ENCODE measurements at places on chromosomes 5 and 9.

DNA sequence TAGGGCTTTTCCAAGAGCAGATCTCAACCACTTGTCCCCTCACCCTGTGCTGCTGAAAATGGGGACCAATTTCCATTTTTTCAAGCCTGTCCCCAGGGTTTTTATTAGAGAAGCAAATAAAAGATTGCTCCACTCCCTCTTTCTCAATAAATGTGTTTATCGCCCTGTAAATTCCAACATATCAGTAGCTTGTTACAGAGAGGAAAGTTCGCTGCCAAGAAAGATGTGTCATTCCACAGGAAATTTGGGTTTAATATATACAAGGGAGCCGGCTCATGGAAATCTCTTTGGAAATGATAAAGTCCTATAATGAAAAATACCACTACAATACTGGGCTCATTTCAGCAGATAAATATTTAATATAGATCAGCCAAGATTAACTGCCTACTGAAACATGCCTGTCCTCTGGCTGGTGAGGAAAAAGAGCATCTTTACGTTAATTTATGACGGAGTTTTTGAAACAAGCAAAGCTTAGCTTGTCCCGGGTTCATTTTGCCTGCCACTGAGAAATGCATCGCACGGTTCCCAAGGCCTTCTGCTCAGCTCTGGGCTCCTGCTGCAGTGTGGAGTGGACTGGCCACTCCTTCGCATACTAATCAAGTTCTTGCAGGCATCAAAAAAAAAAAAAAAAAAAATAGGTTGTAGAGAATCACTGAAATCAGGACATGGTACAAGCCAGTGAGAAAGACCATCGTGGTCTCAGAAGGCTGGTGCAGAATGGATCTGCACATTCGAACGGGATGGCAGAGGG is 84.5 kb downstream of the BRINP1 start:
- no peak for DNase-seq

GRCh38 chr5:67306965-67307607 is 110.5 kb upstream of the CD180 start:
- DNase-seq = no peak

DNA sequence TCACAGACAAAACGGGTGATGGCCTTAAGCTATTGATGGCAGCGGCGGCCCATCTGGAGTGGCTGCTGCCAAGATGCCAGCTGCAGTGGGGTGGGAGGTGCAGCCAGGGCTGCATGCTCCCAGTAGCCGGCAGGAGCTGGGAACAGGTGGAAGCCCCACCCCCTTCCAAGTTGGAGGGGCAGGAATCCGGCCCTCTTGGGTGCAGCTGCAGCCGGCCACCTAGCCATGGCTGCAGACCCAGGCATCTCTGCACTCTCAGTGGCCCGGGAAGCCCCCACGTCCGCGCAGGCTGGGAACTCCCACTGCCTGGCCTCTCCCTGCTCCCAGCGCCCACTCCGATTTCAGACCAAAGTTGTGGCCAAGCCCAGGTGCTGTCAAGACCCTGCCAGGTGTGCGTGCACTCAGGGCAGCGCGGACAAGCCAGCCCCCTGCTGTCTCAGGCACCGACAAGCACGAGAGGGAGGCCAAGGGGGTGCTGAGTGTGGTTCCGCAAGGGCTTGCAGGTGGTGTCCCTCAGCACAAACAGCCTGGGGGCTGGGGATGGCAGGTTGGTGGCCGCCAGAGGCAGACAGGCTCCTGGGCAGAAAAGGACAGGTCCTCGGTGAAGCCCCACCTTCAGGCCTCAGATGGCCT is 115.1 kb upstream of the TSLP start:
- DNase-seq = no peak

DNA sequence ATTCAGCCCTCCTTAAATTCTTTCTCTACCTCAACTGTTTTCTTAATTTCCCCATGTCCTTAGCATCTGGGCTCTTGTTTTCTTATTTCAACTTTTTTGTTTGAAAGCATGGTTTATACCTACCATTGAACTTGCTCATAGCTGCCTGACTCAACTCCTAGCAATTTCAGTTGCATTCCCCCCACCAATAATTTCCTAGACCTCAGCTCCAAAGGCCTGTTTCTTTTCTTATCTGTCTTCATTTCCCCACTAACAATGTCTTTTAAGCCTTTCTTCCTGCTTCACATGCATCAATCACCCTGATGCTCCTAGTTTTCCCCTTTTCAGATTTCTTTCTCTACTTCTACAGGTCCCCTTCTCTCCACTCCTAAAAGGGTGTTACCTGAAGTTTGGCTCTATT is 129.7 kb upstream of the PDE4D start:
- DNase-seq = no peak

DNA sequence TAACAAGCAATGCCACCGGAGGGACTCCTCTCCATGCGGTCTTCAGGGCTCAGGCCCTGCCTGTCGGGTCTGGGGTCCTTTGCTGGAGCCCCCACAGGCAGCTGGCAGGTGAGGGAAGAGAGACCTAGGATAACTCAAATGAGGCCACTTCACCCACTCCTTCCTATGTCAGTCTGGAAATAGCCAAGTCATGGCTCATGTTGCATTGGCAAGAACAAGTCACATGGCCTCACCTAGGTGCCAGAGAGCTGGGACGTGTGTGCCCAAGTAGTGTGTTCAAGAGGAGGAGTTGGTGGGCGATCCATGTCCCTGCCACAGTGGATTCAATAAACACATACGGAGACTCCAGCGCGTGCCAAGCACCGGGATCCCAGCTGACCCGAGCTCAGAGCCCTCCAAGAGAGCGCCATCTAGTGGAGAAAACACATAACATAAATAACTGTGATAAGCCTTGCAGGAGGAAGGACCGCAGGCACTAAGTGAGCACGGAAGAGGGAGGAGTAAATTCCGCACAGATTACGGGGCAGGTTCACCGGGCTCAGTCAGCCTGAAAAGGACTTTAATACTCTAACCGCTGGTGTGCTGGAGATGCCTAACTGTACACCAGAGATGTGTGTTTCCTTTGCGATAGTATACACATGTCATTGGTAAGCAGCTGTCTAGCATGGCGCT is 580.8 kb downstream of the CCDC171 start:
- DNase-seq = no peak

GRCh38 chr9:112170235-112170634 is 4.9 kb downstream of the SUSD1 start:
- no peak for DNase-seq

DNA sequence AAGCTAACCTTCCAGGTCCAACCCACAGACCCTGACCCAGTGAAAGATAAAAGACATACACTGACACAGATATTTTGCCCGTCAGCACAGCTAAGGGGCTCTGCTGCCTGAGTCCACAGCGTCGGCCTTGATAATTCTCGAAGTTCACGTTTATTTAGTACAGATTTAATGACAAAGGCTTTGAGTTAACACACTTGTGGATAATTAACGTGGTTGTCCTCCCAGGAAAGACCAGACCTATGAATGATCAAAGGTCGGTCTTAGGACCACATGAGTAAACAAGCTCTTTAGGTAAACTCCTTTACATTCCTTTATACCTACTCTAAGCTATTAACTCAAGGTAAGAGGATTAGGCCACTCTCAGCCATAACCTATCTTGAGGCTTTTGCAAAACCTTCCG is 11.3 kb upstream of the TEX10 start:
- no peak for DNase-seq

- DNase-seq = no peak
Measured at GRCh38 chr9:117777823-117778222, 73.6 kb downstream of the TLR4 start.

DNA sequence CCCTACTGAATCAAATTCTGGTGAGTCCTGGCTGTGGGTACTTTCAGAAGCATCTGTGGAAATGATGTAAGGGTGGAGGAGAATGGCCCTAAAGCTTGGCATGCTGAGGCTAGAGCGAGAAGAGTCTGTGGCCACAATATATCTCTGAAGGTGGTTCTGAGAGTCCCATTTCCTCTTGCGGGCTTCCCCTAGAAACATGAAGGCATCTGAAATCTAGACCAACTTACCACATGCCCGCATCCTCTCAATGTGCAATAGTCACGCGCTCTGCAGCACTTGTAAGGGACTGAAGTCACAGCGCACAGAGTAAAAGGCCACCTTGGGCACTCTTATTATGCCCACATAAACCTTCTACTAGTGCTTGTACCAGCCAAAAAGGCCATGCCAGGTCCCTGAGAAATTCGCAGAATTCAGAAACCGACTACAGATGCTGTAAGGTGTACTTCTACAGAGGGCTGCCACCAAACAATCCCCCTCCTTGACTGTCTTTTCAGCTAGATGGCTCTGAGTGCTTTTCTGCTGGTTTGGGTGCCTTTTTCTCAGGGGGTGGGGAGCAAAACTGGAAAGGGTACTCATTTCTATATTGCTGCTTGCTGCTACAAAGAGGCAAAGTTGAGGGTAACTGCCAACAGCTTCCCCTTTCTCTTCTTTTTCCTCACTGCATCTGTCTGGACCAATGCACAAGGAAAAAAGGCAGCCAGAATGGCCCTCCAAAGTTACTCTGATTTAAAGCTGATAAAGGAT is 107.3 kb downstream of the ZDHHC21 start:
- peak; percentile 14 for DNase-seq

DNA sequence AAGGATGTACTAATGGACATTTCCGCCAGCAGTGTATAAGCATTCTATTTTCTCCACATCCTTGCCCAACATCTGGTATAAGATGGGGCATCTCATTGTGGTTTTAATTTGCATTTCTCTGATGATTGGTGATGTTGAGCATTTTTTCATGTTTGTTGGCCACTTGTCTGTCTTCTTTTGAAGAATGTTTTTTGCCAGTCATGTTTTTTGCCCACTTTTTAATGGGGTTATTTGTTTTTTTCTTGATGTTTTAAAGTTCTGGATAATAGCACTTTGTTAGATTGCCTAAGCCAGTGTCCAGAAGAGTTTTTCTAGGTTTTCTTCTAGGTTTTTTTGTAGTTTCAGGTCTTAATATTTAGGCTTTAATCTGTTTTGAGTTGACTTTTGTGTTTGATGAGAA is 31.7 kb downstream of the RAD23B start:
- DNase-seq = no peak

- no peak for DNase-seq
Measured at GRCh38 chr9:111237447-111237846, 92.6 kb downstream of the OR2K2 start.

GRCh38 chr9:88179062-88179521 is 40.8 kb upstream of the SPATA31C2 start:
- DNase-seq = no peak

GRCh38 chr9:21696411-21696871 is 106.0 kb upstream of the MTAP start:
- DNase-seq = no peak

DNA sequence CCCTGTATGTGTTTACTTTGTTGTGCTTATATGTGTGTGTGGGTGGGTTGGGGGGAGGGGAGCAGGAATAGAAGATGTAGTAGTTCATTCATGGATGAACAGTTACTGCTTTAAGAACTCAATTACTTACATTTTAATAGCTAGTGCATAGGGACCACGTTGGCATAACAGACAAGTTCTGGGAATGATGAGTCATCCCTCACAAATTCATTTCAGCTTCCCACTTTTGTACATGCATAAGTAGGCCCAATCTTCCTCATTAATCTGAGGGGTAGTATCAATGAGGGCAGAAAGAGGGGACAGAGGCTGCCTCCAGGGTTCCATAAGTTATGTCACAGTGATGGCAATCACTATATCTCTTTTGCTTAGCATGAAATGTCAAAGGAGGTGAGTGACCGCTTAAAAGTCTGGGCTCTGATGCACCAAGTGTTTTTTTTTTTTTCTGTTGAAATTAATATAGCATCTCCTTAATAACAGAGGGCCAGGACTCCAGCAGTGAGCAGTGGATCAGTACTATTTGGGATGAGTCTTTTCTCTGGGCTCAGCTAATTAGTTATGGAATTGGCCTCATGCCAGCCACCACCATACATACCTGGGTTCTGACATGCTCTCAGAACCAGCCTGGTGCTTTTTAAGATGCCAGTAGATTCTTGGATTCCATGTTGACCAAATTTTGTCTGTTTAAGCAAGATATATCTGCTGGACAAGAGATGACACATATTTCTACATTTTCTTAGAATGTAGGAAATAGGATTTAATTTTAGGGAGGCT is 37.1 kb downstream of the PRDM6 start:
- no peak for DNase-seq

GRCh38 chr5:116507941-116508655 is 66.5 kb downstream of the SEMA6A start:
- DNase-seq = no peak

DNA sequence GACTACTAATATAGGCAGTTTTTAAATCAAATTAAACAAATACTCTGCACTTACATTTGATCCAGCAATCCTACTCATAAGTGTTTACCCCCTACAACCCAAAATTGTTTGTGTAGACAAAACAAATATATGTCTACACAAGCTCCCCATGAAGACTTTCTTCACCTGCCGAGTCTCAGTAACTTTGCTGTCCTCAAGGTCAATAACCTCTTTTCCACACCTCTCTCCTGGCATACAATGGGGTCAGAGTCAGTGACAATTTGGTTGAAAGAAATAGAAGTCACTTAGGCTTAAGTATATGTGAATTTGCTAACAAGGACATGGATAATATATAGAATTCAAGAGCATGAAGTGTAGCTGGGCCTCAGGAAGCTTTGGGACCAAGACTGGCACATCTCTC is 29.1 kb downstream of the APBA1 start:
- no peak for DNase-seq

DNA sequence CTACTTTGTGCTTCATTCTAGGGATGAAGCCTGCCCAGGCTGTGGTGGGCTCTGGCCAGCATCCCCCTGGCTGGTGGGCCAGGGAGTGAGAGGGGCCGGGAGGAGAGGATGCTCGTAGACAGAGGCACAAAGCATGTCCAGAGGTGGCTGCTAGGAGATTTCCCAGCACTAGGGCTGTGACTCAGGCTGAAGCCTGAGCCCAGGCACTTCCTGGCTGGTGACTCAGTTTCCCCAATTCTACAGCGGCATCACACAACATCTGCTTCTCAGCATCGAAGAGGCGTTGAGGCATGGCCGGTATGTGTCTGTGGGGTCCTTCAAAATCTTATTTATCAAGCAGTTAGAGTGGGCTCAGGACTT is 55.6 kb downstream of the DUSP1 start:
- no peak for DNase-seq

- no peak for DNase-seq
Measured at GRCh38 chr5:124297826-124298225, 448.6 kb downstream of the ZNF608 start.

GRCh38 chr9:85430659-85431338 is 311.0 kb downstream of the AGTPBP1 start:
- DNase-seq = no peak

DNA sequence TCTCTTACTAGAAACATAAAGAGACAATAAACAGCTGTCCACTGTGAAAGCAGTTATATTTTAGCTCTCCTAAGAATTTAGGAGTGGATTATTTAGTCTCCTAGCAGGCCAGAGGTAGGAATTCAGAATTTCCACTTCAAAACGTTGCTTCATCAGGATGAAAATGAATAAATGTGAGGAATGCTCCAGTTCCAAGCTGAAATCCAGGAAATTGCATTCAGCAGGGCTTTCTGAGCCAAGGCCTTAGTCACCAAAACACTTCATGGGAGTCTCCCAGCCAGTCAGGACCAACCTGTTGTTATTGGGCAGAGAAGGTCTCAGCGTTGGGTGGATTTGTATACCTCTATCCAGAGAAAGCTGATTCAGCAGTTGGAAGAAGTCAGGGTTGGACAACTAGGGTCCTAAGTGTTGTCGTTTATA is 1040.3 kb downstream of the TLE1 start:
- no peak for DNase-seq

GRCh38 chr9:25241421-25241820 is 436.8 kb downstream of the TUSC1 start:
- DNase-seq = no peak

GRCh38 chr5:154058055-154059038 is 19.6 kb downstream of the MFAP3 start:
- no peak for DNase-seq

GRCh38 chr5:58459146-58460001 is 512 bp downstream of the PLK2 start:
- DNase-seq = peak; percentile 15

All from memory B cell (primary cell).